NK-92 treated with Interleukin-12 subunit alpha and Interleukin-12 subunit beta, amount 100 ng/mL, for 24 hours (cell line): ENCODE measurements at places on chromosomes 2 and 18.

- DNase-seq: no peak
These were observed 190.1 kb downstream of the CDCA7 start for GRCh38 chr2:173544641-173545363.

DNA sequence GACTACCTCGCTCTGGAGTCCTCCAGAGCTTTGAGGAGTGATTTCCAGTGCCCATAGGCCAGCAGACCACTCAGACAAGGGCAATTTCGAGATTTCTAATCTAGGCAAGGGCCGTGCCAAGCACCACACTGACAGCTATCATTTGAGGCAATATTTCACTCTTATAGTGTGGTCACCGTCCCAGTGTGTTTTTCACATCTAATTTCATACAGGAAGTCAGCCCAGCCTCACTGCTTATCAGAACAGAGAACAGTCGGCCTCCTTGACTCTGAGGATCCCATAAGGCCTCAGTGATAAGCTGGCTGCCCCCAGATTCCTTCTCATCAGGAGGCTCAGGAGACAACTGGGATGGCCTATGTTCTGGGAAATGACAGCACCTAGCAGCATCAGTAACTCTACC is 581 bp downstream of the CAPN14 start:
- no peak for DNase-seq

- no peak for DNase-seq
These were observed 435.6 kb downstream of the TDRD15 start for GRCh38 chr2:21559351-21559750.

- DNase-seq: no peak
These were observed 47.4 kb upstream of the ANKRD62 start for GRCh38 chr18:12046046-12046750.

DNA sequence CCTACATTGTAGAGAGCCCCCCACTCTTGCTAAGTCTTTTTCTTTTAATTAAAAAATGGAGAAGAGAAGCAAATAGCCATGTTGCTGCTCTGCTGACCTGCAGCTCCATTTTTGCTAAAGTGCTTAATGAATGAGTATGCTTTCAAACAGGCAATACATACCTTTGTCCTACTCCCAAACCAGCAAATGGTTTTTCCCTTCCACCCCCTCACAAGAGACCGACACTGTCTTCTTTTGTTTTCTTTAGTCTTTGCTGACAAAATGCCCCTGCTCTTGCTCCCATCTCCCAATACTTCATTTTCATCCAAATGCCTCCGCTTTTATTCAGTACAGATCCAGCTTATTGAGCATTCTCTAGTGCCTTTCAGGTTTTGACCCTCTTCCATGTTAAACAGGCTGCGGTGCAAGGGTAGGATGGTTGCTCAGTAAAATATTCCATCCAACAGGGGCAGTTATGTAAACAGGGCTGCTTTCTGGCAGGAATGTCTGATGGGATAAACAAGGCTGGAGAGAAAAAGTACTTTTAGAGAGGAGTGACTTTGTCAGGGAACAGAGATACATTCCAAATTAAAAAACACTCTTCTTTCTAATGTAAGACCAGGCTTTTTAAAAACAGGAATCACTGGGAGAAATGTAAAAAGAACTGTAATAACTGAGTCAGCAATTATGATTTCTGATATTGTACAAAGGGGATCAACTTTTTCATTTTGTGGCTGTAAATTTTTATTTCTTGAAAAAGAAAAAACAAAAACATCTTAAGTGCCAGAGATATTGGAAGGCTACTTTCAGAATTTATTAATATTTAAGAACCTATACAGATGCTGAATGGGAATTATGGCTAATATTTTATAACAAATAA is 136.8 kb downstream of the MEP1B start:
- no peak for DNase-seq

DNA sequence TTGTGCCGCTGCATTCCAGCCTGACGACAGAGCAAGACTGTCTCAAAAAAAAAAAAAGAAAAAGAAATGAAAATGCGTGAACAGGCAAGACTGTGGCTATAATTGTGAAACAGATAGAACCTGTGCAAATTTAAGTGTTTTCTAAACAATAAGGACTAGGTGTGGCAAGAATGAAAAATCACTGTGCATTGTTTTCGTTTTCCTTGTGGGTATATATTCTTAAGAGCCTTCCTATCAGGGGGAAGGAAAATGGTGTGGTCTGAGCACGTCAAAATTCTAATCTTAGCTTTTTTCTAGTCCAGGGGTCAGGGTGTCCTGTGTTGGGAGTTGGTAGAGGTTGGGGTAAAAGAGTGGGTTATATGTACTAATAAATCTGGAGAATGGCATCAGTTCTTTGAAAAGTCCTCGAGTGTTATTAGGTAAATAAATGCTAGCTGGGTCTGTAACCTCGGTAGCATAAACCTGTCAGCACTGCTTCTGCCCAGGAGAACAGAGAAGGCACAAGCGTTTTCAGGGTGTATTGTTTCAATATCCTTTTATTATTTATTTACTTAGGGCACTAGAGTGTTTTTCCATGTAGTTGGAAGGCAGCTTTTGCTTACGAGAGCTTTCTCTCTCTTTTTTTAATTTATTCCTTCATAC is 11.6 kb downstream of the ATP6V1C2 start:
- DNase-seq: no peak

DNA sequence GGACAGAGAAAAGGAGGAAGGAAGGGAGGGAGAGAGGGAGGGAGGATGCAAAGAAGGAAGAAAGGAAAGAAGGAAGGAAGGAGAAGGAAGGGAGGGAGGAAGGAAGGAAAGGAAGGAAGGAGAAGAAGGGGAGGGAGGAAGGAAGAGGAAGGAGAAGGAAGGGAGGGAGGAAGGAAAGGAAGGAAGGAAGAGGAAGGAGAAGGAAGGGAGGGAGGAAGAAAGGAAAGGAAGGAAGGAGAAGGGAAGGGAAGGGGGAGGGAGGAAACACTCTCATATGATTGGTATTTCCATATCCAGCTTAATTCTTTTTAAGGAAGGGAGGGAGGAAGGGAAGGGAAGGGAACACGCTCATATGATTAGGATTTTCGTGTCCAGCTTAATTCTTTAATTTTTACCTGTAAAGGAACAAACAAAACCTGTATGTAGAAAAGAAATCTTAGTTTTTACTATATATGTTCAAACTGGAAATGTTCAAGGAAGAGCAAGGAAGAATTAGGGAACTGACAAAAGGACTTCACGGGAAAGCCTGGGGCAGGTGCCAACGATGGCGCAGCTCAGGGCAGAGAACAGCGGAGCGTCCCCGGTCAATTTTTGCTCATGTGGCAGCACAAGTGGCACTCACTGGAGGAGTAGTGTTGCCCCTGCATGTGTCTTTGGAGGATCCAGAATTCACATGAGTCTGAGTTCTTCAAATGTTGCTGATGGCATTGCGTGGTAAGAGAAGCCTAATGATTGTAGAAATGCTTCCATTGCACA is 228.6 kb downstream of the ZNF516 start:
- DNase-seq: no peak

DNA sequence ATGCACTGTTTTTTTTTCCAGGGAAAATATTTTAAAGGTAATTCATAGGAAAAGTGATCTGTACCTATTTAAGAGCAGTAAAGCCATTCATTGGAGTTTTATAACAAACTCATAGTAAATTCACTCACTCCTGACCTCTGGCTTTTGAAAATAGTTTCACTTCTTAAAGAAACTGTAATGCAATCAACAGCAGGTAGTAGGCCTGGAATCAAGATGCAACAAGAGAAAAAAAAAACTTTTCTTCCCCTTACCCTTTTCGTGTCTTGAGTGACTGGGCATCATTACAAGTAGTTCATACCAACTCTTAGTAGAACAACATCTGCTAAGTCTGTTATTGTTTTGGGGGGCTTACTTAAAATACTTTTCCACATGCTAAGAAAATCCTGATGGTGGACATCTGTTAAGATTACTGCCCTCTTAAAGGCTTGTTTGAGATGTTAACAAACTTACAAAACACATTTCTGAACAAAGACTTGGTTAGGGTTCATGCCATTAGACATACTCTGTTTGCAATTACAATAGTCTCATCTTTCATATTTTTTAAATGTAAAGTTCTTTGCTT is 164.1 kb upstream of the FOSL2 start:
- DNase-seq: no peak

DNA sequence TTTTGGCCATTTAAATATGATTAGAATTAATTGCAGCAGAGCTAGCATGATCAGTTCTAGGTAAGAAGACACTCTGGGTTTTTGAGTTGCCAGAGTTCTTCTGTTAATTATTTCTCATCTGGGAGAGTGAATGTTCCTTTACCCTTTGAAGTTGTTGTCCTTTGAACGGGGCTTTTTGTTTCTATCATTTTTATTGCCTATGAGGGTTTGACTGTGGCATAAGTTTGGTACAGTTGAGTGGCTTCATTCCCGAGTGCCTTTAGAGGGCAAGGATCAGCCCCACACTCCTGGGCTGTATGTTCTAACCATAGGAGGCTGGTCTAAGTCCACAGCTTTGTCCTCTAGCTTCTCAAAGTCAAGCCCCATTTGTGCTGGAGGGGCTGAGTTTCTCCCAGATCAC is 804.3 kb downstream of the KCNJ3 start:
- DNase-seq: no peak

DNA sequence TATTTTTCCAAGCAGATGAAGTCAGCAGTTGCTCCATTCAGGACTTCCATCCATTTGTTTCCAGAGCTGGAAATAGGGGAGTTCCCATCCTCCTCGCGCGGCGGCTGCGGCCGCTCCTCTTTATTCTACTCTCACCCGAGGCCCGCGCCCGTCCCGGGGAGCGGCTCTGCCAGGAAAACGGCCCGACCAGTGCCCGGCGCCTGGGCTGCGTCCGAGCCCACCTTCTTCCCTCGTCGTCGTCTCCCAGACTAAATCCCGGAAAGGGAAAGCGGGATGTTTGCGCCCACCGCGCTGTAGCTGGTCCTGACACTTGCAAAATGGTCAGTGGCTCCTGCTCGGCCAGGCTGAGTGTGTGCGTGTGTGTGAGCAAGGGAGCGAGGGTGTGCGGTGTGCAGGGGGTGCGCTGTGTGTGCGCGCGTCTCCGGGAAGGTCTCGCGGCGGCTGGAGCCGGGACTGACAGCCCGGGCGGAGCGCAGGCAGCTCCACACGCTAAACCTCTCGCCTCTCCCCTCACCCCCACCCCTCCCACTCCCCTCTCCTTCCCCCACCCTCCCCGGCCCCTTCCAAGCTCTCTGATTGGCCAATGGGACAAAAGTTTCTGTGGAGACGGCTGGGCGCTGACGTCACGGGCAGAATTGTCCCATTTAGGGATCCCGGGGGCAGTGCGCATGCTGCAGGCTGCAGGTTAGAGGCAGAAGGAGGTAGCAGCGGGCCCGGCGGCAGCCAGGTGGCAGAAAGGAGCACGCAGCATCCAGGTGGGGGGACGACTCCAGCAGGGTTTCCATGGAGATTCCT is at the start of gene NOL4:
Gene NOL4, minus strand, starts transcription at position 491 of the 795 bp plus-strand sequence. CDS start 1,660 bp downstream, outside the sequence.
- DNase-seq: no peak

DNA sequence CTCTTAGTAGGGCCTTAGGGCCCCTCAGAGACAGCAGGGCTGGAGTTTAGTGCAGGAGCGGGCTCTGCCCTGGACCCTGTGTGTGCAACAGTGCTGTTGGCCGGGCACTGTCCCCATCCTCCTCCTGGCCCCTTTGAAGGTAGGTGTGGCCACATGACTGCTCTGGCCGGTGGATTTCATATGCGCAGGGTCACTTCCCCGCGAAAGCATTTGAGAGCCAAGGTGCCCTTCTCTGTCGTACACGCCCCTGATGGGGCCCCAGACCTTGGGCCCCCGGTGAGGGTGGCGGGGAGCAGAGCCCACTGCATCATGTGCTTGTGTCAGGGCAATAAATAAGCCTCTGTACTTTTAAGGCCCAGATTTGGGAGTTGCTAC is 15.5 kb downstream of the TMEM177 start:
- DNase-seq: no peak

DNA sequence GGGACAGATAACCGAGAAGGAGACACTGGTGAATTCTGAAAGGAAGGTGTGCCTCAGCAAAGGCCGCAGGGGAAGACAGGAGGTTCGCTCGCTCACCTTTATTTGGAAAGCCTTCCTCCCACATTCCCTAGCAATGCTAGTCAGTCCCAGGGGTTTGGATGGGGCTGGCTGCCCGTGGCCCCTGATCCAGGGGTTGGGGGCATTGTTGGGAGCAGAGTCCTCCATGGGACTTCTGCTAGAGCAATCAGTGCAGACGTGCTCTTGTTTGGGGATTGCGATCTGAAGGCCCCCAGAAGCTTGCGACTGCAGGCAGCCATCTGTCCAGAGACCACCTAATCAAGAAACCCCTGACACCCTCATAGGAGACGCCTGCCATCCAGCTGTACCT is 6.0 kb upstream of the CYP27C1 start:
- no peak for DNase-seq

GRCh38 chr2:222353993-222354392 is 55.2 kb upstream of the PAX3 start:
- DNase-seq: no peak

GRCh38 chr2:215003001-215003400 is 135.4 kb downstream of the ABCA12 start:
- no peak for DNase-seq

GRCh38 chr2:130287656-130288026 is 55.1 kb upstream of the IMP4 start:
- DNase-seq: no peak

DNA sequence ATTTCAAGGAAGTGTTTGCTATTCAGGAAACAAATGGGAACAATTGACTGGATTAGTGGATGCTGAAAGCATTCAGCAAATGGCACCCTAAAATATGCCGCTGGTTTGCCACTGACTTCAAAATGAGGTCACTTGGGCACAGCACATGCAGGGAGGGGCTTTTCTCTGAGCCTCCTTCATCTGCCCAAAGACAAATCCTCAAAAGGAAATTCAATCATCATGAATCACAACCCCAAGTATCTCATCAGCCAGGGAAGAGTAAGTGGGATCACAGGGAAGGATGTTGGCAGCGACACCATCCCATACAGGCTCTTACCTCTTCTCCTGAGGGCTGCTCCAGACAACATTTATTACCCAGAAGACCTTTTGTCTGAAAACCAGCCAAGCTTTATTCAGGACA is 14.4 kb upstream of the SP140L start:
- DNase-seq: no peak

DNA sequence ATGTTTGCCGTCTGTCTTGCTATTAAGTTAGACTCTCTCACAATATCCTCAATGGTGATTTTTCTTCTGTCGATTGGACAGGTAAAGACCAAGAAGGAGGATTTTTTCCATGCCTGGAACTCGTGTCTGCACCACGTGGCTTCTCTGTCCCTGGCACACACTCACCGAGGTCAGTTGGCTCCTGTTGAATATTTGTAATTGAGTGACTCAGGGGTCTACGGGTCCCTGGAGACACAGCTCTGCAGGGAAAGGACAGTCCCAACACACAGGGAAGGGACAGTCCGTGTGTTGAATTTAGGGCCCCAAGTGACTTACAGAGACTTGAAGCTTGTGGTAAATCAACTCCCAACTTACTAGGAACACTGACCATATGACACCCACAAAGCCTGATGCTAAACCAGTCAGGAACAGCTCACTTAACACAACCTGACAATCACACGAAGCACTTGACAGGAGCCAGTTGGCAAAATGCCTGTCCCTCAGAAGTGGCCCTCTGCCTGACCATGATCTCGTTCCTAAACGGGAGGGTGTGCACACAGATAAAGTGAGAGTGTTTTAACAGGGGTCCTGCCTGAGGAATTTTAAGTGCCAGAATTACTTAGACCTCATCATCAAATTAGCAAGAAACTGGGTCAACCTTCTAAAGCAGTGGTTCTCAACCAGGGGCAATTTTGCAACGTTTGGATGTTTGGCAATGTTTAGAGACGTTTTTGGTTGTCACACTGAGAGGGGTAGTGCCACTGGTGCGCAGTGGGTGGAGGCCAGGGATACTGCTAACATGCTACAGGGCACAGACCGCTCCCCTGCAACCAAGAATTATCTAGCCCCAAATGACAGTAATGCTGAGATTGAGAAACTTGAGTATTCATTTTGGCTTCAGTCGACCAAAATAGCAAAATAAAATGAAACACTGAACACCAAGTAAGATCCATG is 88.9 kb upstream of the BCL2L11 start:
- DNase-seq: no peak

GRCh38 chr2:70789304-70790135 is 923 bp downstream of the FIGLA start:
- DNase-seq: no peak
